ENCODE measurements at places on chromosomes 7 and 10.

- DNase-seq = peak; percentile 17
Observed at GRCh38 chr10:133351408-133352318, 4.5 kb downstream of the PRAP1 start.

GRCh38 chr10:47123716-47124288, 176.2 kb upstream of the GDF10 start:
- no peak for DNase-seq

- peak; percentile 10 for DNase-seq
Observed at GRCh38 chr10:60141896-60142559, 235.7 kb upstream of the CCDC6 start.

GRCh38 chr10:122468307-122468925, 7.1 kb downstream of the HTRA1 start:
- DNase-seq = peak; percentile 46

- no peak for DNase-seq
Observed at GRCh38 chr10:3100856-3101640, 33.7 kb downstream of the PFKP start.

All from NCI-H82 (cell line).